ENCODE measurements at places on chromosomes 5 and 9.

GRCh38 chr5:6036006-6036405 lies 342.3 kb downstream of the MED10 start:
- no peak for DNase-seq

DNA sequence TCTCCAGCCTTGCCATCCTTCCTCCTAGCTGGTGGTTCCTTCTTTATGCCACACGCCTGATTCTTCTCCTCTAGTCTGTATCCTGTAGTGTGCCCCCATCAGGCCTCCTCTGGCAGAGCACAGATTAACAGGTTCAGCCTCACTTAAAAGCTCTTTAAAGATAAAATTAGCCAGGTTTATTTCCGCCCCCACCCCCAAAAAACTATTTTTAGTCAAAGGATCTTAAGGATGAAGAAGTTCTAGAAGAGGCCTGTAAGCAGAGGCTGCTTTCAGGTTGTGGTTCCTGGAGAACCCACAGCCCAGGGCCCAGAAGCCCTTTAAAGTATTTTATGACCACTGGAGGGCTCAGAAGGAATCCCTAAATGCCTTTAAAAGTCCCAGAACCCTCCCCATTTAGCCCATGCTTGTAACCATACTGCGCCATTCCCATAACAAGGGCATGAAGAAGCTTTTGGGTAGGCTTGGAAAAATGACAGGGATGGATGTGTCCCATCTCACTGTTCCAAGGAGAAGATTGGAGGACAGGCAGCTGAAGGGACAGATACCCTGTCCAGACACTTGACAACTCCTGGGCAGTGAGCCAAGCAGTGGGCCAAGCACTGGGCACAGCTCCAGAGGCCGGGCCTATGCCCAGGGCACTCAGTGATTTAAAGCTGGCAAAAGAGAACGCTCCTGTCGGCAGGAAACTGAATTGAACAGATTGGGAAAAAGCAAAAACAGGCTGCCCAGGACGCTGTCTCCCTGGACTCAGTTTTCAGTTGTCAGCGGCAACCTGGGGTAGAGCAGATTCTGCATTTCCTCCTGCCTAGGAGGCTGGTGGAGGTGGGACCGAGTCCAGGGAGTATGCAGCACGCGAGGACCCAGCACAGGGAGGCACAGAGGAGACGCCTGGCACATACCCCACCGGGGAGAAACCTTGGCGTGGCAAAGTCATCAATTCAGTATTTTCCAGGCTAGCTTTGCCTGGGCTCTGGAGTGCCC lies 106.3 kb upstream of the SSBP2 start:
- DNase-seq: no peak

- no peak for DNase-seq
These were observed 184.9 kb downstream of the SNX18 start for GRCh38 chr5:54702470-54702869.

GRCh38 chr9:75033791-75034473 lies 5.8 kb upstream of the CARNMT1 start:
- DNase-seq: no peak

- DNase-seq: no peak
These were observed 138.6 kb upstream of the SPEF2 start for GRCh38 chr5:35478856-35479682.

- DNase-seq: no peak
These were observed 181.9 kb downstream of the ADAMTS6 start for GRCh38 chr5:65299861-65300260.

DNA sequence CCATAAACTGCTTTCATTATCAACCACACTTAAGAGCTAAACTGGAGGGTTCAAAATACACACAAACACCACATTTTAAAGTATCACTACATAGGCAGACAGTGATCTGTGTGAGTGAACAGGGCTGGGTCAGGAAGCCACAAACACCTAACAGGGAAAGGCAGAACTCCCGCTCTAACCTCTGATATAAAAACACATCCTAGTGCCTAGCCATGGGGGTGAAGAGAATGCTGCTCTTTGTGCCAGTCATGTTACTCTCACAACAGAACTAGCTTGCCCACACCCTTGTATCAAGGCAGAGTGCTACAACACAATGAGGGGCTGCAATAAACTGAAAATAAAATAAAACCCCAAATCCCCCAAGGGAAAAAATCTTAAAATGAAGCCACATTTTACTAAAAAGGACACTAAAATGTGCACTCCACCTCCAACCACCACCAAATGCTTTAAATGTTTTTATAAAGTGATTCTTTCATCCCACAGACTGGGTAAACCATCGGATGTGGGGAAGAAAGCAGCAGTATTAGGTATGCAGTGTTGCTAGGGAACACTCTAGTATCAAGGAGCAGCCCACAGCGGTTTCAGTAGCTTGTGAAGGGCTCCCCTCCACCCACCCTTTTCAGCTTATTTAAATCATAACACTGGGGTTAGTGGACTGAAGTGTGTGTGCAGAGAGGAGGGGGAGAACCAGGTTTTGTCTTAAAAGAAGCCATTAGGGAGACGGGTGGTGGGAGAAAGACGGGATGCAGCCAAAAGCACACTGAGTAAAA lies 64.5 kb downstream of the TMEM161B start:
- DNase-seq: no peak

DNA sequence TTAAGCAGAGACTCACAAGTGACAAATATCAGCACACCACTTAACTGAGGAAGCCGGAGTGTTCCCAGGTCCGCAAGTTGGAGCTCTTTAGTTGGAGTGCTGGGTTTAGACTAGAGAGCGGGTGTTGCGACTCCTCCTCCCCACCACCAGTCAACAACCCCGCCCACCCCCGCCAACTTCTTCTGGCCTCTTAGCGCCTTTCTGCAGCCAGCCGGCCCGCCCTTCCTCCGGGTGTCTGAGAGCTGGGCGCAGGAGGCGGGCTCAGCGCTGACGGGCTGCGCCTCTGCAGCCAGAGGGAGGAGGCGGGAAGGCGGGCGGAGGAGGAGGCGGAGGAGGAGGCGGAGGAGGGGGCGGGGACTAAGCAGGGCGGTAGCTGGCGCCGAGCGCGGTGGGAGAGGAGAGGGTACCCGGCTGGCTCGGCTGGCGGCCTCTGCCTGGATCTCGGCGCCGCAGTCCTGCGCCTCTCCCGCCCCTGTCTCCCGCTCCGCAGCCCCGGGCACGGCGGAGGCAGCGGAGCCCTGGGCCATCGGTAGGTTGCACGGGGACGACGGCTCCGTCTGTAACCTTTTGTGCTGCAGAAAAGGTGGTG lies at the start of gene MACIR:
TSS of gene MACIR (plus strand) at position 396 of the 589 bp plus-strand sequence. CDS start 17,157 bp downstream, outside the sequence.
- DNase-seq: peak; percentile 98

- DNase-seq: peak; percentile 73
These were observed 3.1 kb downstream of the IER5L start for GRCh38 chr9:129174724-129175514.

DNA sequence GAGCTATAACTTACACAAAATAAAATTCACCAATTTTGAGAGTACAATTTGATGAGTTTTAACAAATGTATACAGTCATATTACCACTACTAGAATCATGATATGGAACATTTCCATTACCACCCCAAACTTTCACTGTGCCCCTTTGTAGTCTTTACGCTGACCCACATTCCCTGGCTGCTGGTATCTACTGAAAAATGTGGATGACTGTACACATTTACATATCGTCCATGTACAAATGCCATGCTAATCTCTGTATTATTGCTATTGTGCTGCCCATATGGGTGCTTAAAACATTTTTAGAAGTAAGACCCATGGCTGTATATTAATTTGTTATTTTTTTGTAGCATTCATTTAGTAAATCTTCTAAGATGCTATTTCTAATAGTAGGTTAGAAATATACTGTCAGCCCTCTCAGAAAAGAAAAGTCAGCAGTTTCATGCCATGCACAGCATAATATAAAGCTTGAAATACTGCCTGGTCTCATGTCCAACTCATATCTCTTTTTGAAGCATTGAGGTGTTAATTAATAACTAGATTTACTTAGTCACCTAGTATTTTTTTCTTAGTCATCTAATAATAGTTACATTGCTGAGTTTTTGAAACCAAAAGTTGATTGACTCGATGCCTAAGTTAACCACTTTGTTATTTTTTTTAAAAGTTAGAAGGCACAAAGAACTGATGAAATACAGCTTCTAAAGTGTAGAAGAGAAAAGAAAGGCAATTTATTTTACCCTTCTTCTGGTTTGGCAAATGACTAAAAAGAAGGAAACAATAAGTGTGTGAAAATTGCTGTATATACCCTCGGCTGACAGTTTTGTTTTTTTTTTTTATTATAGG lies 188.3 kb upstream of the MEF2C start:
- no peak for DNase-seq

- DNase-seq: no peak
These were observed 131.5 kb downstream of the ARHGAP26 start for GRCh38 chr5:142901476-142902185.

GRCh38 chr5:135392256-135392655 lies 6.8 kb downstream of the MACROH2A1 start:
- no peak for DNase-seq

DNA sequence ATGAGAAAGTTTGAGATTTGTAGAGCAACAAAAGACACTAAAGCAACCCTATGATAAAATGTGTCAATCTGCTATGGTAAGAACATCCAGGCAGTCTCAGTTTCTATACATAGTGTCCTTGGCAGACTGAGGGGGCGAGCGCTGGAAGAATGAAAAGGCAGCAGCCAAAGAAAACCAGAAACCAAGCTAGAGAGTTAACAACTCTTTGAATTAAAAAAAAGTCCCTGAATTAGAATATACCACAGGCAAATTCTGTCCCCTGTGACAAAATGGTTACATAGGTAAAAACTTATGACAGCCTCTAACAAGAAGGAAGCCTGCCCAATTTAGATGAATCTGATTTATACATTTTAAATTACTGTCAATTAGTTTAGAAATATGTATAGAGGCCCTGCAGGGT lies 106.7 kb downstream of the OXCT1 start:
- DNase-seq: no peak

GRCh38 chr5:68369023-68369359 lies 153.4 kb downstream of the PIK3R1 start:
- no peak for DNase-seq

- DNase-seq: no peak
These were observed 684.7 kb downstream of the EFNA5 start for GRCh38 chr5:106986006-106986405.

DNA sequence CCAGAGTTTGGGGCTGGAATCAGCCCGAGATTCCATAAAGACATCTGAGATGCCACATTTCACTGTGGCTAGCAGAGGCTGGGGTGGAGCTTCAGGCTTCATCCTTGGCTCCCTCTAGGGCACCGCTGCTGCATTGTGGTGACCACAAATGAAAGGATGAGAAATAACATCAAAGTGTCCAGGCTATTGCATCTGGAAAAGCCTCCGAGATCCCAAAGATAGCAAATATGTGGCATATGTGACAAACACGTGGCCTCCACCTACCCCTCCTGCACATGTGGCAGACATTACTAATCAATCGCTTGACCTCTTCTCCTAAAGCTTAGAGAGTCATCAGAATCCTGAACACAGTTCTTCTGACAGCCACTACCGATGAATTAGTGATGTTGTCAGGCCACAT lies 4.5 kb downstream of the SPARC start:
- DNase-seq: no peak

DNA sequence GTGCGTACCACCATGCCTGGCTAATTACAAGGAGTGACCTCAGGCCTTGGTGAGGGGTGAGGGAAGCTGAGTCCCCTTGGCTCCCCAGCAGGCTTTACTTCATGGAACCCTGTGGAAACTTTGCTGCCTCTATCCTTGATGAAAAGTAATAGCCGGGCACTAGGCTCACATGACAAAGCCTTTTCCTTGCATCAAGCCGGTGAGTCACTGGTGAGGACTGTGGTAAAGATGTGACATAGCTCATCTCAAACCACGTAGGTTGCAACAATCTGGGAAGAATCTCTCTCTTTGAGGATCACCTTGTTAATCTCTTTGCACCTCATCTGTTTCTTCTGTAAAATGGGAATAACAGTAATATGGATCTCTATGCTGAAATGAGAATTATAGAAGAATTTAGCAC lies 116.3 kb upstream of the SLC25A48 start:
- DNase-seq: no peak

GRCh38 chr5:88681211-88681803 lies 201.7 kb downstream of the MEF2C start:
- DNase-seq: no peak

DNA sequence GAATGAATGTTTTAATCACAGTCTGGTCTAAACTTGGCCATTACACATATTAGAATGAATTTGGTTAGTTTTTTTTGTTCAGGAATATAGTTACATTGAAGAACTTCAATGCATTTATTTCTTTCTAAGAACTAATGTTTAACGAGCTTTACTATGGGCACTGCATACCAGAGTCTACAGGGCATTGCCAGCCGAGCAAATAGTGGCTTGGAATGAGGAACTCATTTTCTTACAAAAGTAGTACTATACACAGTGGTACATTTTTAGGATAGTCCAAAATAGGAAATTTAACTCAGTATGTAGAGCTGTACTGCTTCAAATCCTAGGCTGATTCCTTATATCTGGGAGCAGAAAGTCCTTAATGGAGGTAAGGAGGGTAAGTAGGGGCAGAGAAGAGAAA lies 155.4 kb downstream of the CARTPT start:
- DNase-seq: no peak

- DNase-seq: no peak
These were observed 673.4 kb upstream of the MEF2C start for GRCh38 chr5:89556215-89556913.

DNA sequence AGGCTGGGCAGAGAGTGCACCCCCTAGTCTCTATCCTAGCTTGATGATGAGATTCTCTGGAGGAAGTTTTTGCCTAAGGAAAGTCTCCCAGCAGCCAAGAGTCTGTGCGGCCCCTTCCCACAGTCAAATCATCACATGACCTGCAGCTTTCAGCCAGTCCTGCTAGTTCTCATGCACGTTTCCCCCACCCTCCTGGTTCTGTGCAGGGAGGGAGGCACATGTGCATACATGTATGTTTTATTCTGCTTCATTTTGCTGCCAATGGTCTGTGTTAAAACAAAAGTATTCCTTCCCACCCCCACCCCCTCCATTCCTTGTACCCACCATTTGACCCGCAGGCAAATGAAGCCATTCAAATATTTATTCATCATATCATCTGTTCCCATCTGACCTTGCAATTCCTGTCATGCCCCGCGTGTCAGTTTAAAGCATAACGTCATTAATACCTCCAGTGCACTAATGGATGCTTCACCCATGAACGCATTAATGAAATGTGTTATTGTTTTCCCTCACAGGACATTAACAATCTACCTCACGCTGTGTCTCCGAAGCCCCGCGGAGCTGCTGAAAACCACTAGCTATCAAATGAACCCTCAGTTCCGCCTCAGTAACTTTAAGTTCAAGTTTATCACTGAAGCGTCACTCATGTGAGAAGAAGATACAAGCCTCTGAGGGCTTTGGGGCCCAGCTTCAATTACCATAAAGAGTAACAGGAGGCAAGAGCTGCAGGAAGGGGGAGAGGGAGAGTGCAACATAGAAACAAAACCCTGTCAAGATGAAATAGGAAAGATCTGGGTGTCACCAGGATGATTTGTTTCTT lies 139.6 kb downstream of the RASEF start:
- peak; percentile 45 for DNase-seq

- DNase-seq: no peak
These were observed 75.3 kb upstream of the PJA2 start for GRCh38 chr5:109485030-109485429.

GRCh38 chr5:112372543-112372942 lies 46.5 kb downstream of the EPB41L4A start:
- DNase-seq: no peak

DNA sequence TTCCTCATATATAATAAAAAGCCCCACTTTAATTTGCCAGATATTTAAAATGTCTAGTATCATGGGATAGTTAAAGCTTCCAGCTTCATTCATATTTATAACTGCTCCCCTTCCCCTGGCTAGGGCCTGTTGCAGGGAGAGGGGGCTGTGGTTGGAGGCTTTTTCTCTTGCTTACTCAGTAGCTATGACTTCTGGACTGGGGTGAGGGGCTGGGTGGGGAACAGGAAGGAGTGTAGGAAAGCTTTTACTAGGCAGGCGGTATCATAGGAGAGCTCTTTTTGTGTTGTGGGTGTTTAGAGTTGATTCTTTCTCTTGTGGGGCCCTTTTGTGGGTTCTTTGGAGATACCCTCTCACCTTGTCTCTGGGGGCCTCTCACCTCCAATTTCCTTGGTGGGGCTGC lies 39.4 kb downstream of the PIP5K1B start:
- no peak for DNase-seq
